GM06990 (cell line): ENCODE measurements at places on chromosomes 1 and 21.

GRCh38 chr1:209010475-209011230, 572.9 kb upstream of the CAMK1G start:
- no peak for DNase-seq

DNA sequence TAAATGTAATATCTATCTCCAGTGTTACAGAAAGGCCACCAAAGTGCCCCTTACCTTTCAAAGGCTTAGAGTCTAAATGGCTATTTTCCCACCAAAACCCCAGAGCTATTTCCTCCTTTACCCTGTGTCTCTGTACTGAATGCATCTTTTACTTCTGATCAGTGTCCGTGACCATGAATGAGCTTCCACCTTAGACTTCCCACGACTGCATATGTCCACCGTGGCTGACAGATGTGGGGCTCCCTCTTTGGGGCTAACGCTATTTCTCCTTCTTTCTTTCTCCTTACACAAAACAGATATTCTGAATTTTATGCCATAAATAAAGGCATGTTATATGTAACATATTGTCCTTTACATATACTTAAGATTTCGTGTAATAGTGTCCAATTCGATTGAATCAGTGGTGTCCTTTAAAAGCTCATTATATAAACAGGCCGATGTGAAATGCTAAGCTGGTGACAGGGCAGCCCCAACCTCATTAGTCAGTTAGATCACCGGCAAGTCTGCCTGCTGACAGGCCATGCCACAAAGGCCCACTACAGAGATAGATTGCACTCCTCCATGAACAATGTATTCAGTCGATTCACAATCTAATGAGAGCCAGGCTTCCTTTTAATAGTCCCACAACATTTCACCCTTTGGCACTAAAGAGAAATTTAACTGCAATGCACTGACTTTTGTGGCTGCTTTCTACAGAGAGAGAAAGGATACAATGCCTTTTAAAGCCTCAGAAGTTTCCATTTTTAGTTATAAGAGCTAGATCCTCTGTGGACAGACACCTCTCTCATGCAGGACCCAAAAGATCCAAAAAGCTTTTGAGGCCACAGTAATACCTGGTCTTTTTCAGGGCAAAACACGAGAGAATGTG, 297.9 kb downstream of the PCP4 start:
- no peak for DNase-seq

DNA sequence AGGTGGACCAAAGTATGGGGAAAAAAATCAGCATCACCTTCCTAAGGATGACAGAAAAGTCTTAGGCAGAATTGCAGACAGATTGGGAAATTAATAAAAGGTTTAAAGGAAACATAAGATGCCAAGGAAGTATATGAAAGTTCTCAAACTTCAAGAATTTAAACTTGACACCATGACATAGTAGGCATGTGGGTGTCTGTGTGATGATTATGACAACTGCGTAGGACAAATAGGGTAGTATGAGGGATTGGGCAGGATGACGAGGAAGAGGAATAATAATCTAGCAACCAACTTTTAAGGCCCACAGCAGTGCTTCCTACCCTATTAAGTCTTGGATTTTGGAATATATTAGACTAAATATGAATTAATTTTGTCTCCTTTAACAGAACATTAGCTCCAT, 52.4 kb downstream of the HNRNPR start:
- DNase-seq, result no peak

DNA sequence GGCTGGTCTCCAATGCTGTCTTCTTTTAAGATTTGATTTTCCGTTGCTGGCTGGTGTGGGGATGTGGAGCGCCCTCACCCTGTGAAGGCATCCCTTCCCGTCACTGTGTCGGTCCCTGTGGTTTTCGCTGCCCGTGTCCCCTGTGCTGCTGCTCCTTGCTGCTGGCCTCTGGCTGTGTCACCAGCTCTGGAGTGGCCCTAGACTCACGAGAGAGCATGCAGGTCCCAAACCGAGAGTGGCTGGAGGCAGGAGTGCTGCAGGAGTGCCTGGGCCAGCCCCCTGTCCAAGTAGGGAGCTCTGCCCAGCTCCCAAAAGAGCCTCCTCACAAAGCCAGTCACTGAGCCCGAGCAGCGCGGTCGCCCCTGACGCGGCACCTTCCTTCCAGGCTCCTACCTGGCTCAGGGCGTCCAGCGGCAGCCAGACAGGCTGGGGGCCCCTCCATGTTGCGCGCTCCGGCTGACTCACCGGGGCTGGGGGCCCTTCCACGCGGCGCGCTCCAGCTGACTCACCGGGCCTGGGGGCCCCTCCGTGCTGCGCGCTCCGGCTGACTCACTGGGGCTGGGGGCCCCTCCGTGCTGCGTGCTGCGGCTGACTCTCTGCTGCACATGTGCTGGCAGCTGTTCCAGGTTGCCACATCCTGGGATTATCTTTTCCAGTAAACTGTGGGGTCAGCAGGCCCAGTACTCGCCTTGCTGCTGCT, 106.7 kb upstream of the COL6A1 start:
- DNase-seq, result no peak

GRCh38 chr1:14923727-14924452, 229.7 kb upstream of the TMEM51 start:
- DNase-seq, result peak; percentile 35

DNA sequence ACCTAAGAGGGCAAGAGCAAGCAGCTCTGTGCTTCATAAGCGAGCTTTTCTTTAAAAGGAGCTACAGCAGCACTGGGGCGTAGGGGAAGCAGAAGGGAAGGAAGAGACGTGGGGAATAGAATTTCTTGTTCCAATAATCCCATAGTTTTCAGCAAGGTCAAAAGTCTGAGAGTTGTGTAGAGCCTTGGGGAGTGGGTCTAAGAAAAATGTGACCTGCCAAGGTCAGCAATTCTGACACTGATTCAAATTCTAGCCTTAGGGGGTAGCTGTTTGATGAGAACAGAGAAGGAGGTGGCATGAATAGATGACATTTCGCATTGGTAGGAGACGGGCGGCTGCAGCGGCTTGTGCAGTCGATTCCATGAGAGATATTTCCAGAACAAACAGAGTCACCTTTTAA, 22.4 kb downstream of the PRRX1 start:
- no peak for DNase-seq

GRCh38 chr1:36517011-36517771, 34.5 kb upstream of the CSF3R start:
- DNase-seq, result no peak

DNA sequence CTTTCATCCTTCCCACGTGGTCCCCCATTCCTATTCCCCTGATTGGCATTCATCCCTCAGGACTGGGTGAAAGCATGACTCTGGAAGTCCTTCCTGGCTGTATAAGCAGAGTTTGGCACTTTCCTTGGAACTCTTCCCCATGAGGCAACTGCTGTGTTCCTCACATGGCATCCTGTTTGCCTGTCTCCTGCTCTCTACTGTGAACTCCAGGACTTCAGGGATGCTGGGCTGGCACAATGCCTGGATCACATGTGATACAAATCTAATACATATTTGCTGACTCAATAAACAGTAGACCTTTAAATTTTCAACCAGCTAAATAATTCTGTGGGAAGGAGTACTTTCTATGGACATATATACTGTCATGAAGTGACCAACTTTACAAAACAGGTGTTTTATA, 46.8 kb upstream of the EDEM3 start:
- no peak for DNase-seq

GRCh38 chr1:11211925-11212587, 22.9 kb downstream of the ANGPTL7 start:
- DNase-seq, result no peak

DNA sequence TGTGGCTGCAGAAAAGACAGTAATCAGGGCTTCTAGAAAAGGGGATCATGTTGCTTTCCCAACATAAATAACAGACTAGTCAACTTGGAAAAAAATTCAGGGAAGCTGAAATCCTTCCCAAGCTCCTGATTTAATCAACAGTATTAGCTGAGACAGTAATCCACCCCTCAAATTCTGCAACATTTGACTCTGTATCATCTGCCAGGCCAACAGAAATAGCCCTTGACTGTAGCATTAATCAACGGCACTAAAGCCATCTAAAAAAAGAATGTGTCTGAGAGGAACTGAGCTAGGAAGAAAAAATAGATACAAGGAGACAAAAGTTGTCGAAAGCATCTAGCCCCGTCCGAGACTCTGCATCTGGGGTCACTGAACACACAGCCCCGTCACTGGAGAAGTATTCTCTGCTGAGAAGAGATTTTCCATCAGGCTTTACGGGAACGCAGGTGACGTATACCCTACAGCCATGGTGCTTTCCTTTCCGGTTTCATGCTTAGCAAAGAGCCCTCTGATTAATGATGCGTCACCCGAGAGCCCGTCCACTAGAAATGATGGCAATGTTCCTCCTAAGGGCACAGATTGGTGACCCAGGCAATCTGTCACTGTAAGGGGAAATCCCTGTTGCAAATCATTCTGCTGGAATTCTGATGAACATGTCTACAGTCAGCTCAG, 42.1 kb upstream of the TP53BP2 start:
- DNase-seq, result no peak

DNA sequence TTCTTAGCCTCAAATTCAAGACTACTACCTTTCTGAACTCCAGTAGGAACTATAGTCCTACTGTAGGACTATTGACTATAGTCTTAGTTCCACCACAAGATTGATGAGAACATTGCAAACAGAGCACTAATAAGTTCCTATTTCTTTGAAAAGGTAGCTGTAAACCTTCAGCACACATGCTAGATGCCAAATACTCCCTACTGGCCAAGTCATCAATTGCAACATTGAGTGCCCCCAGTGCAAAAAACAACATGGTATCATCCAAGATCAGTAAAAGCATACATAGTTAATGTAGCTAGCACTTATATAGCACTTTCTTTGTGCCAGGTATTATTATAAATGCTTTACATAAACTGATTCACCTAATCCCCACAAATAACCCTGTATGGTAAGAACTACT, 99.8 kb downstream of the MRPL39 start:
- no peak for DNase-seq

DNA sequence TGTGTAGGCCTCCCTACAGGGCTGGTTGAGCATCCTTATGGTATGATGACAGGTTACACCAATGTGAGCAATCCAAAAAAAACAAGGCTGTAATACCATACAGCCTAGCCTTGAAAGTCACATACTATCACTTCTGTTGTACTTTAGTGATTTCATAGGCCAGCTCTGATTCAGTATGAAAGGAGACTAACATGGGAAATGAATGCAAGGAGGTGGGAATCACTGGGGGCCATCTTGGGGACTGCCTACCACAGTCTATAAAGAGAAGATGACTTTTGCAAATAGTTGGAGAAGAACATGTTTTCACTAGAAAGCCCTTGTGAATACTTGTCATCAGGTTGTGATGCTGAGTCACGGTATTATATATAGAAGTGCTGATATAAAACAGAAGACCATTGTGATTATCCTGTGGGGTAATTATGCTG, 270.7 kb downstream of the S1PR1 start:
- no peak for DNase-seq

DNA sequence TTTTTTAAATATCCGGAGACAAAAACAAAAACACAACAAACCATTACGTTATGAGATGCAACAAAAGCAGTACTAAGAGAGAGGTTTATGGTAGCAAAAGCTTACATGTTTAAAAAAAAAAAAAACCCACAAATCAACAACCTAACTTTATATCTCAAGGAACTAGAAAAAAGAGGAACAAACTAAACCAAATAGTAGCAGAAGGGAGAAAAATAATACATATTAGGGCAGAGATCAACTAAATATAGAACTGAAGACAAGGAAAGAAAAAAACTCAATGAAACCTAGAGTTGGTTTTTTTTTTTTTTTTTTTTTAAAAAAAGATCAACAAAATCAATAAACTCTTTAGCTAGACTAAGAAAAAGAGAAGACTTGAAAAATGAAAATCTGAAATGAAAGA, 34.9 kb downstream of the ZNF644 start:
- DNase-seq, result no peak

GRCh38 chr21:32889596-32889995, 118.0 kb upstream of the PAXBP1 start:
- no peak for DNase-seq

GRCh38 chr1:41673378-41673777, 188.9 kb upstream of the EDN2 start:
- DNase-seq, result no peak

DNA sequence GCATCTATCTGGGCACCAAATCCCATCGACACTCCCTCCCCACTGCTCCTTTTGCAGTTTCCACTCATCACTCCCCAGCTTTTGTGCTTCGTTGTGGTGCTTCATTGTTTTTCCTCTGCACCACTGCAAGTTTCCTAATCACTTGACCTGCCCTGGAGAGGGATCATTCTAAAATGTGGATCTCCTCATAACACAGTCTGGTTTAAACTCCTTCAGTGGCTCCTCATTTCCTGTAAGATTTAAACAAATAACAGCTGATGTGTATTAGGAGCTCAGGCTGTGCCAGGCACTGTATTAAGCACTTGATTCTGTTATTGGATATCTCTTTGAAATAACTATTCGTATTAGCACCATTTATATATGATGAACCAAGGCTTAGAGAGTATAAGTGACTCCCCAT, 51.3 kb downstream of the MAP10 start:
- DNase-seq, result no peak

DNA sequence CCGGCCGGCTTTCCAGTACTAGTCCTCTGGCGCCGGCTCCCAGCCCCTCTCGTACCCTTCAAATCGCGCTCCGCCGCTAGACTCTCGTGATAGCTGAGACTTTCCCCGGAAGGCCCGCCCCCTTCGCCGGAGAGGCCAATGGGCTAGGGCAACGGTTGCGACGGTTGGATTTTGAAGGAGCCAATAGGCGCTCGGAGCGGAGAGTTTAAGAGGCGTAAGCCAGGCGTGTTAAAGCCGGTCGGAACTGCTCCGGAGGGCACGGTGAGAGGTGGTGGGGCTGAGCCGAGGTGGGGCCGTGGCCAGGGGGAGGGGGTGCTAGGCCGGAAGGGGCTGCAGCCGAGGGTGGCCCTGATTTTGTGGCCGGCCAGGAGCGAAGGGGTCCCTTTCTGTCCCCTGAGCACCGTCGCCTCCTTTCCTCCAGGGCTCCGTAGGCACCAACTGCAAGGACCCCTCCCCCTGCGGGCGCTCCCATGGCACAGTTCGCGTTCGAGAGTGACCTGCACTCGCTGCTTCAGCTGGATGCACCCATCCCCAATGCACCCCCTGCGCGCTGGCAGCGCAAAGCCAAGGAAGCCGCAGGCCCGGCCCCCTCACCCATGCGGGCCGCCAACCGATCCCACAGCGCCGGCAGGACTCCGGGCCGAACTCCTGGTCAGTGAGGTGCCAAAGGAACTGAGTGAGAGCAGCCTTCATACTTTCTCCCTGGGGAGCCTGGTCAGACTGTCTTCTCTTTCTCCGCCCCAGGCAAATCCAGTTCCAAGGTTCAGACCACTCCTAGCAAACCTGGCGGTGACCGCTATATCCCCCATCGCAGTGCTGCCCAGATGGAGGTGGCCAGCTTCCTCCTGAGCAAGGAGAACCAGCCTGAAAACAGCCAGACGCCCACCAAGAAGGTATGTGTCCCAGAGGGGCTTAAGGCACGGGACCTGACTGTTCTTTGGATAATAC, at the start of gene CDC20:
Gene CDC20, plus strand, starts transcription at position 236 of the 948 bp plus-strand sequence. Its CDS starts 235 bp downstream, at position 471.
- peak; percentile 95 for DNase-seq

GRCh38 chr1:220135755-220136154, 41.8 kb downstream of the IARS2 start:
- DNase-seq, result no peak

- no peak for DNase-seq
Measured at GRCh38 chr1:29969576-29969975, 733.3 kb downstream of the PTPRU start.
